ENCODE measurements at places on chromosomes 5 and 9.

DNA sequence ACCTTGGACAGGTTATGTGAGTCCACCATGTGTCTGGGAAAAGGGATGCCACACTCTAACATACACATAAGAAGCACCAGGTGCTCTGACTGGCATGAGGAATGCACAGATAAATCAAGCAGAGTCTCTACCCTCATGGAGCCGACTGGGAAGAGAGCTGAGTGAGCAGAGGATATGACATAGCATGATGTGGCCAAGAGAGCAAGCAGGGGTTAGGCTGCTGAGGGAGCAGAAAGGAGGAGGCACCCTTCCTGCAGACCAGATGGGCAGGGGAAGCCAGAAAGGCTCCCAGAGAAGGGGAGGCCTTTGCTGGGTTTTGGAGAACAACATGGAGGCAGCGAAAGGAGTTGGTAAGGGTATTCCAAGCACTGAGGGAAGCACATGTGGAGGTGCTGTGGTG lies 223.1 kb downstream of the GNA14 start:
- DNase-seq, result no peak

- peak; percentile 91 for DNase-seq
These were observed 139.3 kb downstream of the LHFPL2 start for GRCh38 chr5:78509145-78509865.

DNA sequence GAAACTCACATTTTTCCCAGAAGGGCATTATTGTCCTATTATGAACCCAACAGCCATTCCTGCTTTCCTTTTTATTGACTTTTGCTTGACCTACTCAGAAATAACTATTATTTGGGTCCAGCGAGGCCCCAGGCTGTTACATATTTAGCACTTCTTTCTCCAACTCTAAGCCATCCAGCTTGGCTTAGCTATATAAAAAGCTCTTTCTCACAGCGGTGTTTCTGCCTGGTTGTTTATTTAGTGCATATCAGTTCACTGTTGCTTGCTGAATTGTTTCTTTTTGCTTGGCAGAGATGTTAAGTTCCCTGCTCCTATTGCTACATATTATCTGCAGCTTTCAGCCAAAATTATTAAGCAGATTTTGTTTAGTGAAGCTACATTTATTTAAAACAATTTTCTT lies 1156.8 kb upstream of the SEMA6A start:
- DNase-seq, result peak; percentile 82

DNA sequence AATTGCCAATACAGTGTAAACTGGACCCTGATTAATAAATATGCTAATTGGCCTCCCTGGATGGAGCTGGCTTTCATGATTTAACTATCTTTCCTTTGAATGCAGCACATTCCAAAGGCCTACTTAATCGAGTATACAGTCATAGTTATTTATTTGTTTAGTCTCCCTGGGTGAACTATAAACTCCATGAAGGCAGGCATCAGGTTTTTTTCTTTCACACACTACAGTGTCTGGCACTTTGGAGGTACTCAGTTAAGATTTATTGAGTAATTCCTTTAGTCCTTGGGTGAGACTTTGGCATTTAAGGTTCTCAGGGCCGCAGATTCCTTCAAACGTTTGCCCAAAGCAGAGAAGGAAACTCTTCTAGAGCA lies 20.5 kb downstream of the RUSC2 start:
- no peak for DNase-seq

GRCh38 chr9:89177012-89177943 lies 1.3 kb downstream of the SHC3 start:
- no peak for DNase-seq

DNA sequence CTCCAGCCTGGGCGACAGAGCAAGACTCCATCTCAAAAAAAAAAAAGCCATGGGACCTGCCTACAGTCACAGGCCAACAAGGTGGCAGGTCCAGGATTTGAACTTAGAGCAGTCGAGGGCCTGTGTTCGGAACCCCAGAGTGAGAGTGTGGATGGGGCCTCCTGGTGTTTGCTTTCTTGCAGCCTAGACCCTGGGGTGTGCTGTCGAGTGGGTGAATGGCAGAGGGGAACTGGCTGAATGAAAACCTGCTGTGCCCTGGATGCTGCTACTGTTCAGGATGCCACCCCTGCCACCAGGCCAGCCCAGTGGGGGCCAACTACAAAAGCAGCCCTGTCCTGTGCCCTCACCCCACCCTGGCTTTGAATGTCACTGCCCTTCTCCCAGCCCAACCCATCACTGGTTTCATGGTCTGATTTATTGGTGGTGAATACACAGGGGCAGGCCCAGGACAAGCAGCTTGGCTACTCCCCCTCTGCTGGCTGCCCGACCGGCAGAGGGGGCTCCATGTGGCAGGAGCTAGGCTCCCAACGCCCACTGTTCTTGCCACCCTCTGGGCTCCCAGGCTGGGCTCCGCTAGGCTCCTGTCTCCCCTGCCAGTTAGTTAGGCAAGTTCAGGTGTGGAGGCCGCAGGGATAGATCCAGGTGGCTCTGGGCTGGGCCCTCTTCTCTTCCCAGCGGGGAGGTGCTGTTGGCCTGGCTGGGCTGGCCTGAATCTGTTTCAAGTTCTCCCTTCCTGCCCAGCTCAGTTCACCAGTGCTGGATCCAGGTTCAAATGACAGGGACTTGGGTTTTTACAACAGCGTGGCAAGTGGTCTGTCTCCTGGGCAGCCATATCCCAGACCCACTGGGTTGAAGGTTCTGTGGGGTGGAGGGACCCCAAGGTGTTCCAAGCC lies 12.2 kb downstream of the FPGS start:
- DNase-seq, result no peak

GRCh38 chr9:137524981-137525317 lies 25.3 kb downstream of the PNPLA7 start:
- DNase-seq, result no peak

GRCh38 chr5:136992796-136993489 lies 506.2 kb downstream of the SPOCK1 start:
- DNase-seq, result peak; percentile 15

DNA sequence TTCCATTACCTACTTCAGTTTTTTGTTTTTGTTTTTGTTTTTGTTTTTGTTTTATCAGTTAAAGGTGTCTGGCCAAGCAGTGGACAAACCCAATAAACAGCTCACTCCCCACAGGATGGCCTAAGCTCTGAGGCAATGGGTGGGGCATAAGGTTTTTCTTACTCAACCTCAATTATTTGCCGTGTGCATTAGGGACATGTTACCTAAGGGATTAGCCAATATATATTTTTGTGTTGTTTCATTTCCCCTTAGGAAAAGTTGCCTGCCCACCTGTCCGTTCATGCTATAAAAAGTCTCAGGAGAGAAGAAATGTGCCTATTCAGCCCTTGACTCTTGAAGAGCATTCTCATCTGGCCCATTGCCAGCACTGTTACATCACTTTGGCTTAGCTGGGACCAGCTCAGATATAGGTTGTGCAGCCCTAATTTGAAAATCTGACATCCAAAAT lies 7.3 kb downstream of the SH3RF2 start:
- no peak for DNase-seq

GRCh38 chr9:35962126-35962906 lies 4.4 kb upstream of the OR2S2 start:
- DNase-seq, result peak; percentile 63

- no peak for DNase-seq
These were observed 1255.2 kb downstream of the EFNA5 start for GRCh38 chr5:106415541-106415940.

DNA sequence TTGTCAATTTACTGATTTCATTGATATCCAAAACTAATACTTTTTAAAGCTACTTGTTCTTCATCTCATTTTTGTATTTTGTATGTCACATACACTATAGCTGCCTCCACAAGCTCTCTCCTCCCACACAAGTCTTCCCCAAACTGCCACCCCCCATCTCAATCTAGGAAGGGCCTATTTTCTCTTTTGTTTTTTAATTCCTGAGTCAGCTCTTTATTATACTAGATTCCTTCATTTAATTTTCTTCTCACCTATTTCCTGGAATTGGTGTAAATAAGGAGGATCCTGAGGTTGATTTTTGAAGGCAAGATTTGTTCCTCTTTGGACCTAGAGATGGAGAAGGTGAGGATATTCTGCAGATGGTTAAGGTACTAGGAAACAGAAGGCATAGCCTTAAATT lies 277.4 kb downstream of the GABRB2 start:
- no peak for DNase-seq

DNA sequence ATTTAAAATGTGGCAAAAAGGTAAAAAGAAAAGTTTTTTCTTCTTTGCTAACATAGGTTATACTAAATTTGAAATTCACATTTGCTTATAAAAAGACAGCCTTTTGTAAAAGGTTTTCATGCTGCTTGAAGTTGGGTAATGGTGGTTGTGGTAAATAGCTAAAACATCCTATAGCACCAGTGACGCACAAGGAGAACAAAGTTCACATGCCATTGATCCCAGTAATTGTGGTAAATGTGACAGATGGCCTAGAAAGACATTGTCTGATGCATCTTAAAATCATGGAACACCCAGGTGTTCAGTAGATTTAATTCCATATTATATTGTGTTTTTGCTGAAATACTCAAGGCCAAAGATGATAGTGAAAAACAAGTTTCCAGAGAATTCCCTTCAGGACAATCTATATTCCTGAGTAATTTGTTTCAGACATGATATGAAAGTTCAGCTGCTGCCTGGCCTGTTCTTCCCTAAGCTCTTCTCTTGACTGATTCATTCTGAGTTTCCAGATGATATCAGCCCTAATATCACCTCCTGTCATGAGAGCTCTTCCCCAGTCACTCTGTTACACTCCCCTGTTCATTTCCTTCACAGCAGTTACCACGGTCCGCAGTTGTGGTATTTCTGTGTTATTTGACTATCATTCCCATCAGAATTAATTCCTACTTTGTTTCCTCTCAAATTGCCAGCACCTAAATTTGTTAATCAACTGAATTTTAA lies 4.6 kb upstream of the FBXL17 start:
- DNase-seq, result no peak

DNA sequence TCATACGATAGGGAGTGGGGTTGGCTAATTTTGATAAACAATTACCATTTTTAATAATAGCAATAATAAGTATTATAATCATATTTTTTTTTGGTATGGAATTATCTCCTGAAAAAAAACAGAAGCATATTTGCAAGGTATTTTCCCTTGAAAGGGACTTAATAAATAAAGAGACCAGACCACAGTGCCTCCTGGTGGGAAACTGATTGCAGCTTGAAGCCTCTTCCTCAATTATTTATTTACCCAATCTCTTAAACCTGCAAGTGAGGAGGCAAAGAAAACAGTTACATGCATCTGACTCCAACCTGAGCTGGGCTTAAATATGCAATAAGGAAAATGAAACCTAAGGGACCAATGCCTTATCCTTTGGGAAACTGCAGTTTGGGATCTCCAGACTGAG lies 388.1 kb upstream of the ACO1 start:
- no peak for DNase-seq

DNA sequence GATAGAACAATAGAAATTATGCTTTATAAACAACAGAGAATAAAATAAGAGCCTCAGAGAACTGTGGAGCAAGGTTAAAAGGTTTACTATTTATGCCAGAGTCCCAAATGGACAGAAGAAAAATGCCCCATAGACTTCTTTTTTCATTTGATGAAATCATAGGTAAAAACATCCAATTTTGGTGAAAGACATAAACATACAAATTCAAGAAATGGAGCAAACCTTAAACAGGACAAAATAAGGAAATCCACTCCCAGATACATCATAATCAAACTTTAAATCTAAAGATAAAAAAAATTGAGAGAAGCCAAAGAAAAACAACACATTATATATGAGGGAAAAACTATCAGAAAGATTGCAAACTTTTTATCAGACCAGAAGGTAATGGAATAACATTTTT lies 182.8 kb downstream of the GADD45G start:
- DNase-seq, result no peak

GRCh38 chr9:114777821-114778609 lies 27.8 kb downstream of the TNFSF15 start:
- DNase-seq, result peak; percentile 48

- no peak for DNase-seq
These were observed 65.2 kb upstream of the PTPRD start for GRCh38 chr9:10678010-10678409.

- DNase-seq, result no peak
These were observed 98.4 kb downstream of the ADRB2 start for GRCh38 chr5:148924817-148925216.

Data from muscle of leg (tissue), 16 donors.